ENCODE measurements at places on chromosomes 3 and 15.

DNA sequence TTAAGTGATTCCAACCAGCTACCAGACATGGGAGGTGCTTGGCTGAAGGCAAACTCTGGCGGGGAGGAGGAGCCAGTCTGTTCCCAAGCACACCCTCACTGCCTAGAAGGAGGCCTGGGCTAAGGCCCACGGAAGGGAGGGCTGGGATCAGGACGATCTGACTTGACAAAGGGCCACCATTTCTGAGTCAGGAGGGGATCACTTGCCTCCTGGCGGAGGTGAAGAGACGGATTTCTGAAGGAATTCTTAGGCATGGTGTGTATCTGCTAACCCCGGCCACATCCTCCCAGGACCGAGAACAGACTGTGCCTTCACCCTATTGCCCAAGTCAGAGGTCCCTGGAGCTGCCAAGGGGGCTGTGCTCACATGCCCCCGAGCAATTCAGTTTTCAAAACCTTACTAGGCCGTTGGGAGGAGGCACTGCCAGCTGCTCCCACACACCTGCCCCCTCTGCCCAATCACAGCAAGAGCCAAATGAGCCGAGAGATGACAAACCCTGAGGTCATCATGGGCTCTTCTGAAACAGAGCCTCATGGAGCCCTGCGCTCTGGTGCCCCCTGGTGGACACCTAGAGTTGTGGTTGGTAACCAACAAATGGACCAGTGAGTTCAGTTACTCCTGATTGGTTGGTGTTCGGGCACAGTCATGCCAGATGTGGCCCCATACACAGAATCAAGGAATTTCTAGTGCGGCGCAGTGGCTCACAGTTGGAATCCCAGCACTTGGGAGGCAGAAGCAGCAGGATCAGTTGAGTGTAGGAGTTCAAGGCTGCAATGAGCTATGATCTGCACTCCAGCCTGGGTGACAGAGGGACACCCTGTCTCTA, 6.5 kb upstream of the TNK2 start:
- peak; percentile 86 for DNase-seq

- DNase-seq: no peak
Observed at GRCh38 chr3:42035816-42036482, 55.2 kb upstream of the TRAK1 start.

- no peak for DNase-seq
Observed at GRCh38 chr15:80811781-80812315, 32.7 kb downstream of the CEMIP start.

- DNase-seq: no peak
Observed at GRCh38 chr15:101307897-101308603, 13.0 kb upstream of the SNRPA1 start.

DNA sequence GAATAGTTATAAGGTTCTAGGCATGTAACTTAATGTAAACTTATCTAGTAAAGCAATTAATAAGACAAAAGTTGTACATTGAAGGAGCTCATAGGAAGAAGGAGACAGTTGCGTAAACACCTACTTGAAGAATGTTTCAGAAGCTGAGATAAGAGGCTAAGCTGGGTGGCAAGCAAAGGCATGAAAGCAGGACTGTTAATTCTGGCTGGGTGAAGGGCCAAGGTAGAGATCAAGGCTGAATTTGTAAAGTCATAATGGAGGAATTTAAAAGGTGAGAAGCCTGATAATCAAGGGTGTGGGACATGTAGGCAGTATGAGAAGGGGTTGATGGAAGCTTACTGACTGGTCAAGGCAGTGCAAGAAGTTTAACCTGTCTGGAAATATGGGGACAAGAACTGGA, 80.4 kb upstream of the TGFBR2 start:
- DNase-seq: no peak

GRCh38 chr3:4418156-4418555, 48.9 kb downstream of the SUMF1 start:
- no peak for DNase-seq

DNA sequence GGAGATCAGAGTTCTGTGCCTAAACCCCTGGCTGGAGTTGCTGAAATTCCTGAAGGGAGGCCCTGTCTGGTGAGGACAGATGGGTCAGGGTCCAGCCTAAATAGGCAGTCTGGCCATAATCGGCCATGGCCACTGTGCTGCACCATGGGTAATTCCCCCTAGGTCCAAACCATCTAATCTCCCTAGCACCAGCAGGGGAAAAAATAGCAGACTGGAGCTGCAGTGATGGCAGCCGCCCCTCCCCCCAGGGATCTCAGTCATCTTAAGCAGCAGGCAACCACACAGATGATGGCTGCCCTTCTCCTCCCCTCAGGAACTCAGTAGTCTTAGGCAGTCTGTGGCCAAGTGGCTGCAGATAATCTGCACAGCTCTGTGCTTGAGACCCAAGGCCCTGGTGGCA, 68.4 kb upstream of the CD96 start:
- no peak for DNase-seq

- no peak for DNase-seq
Observed at GRCh38 chr3:159817126-159817525, 171.5 kb upstream of the IL12A start.

DNA sequence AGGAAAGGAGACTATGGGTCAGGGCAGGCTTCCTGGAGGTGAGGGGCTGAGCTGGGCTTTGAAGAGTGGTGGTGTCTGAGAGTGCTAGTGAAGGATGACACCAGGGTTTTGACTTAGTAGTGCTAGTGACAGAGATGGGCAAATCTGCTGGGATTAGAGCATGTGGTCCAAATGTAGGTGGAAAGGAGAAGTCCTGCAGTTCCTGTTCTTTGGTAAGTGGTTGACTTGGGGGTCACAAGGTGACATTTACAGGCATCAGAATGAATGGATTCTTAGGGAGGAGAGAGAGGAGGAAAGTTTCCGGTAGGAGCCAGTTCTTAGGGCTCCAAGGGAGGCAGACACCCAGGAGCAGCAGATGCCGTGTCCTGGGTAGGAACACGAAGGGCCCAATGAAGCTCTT, 796 bp upstream of the DOCK3 start:
- no peak for DNase-seq

DNA sequence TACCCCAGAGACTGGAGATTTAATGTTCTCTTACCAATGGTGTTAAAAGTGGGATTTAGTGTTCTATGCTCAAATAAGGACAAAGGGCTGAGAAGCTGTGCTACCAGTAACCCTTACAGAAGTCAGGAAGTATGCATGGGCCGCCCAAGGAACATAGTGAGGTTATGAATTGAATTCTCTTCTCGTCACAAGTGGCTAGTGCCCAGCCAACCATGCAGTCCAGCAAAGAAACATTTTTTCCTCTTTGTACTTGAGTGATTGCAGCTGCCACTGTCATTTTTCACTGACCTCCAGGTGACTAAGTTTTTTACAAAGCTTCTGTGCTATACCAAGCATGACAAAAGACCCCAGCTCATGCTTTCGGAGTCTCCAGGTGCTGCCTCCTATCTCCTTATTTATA, 110.6 kb upstream of the DCBLD2 start:
- no peak for DNase-seq

DNA sequence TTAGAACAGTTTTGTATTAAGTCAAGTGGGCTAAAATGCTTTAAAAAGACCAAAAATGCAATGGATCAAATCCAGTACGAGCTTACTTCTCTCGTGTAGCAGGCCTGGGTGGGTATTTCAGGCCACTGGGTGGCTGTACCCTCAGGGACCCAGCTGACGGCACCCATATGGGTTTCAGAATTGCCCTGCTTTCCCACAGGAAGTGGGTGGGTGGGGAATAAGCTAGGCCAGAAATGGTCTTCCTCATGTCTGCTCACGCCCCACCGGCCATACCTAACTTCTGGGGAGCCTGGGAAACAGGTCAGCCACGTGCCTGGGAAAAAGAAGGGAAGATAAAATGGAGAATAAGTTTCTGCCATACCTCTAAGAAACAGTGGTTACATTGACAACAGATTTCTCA, 20.3 kb downstream of the GPR160 start:
- no peak for DNase-seq

- no peak for DNase-seq
Observed at GRCh38 chr3:94616833-94617232, 554.0 kb downstream of the NSUN3 start.

GRCh38 chr15:25378501-25378901, 60.3 kb downstream of the UBE3A start:
- DNase-seq: no peak

- peak; percentile 34 for DNase-seq
Observed at GRCh38 chr3:160641665-160642309, 35.2 kb upstream of the ARL14 start.

- no peak for DNase-seq
Observed at GRCh38 chr15:61115241-61115640, 113.9 kb downstream of the RORA start.

DNA sequence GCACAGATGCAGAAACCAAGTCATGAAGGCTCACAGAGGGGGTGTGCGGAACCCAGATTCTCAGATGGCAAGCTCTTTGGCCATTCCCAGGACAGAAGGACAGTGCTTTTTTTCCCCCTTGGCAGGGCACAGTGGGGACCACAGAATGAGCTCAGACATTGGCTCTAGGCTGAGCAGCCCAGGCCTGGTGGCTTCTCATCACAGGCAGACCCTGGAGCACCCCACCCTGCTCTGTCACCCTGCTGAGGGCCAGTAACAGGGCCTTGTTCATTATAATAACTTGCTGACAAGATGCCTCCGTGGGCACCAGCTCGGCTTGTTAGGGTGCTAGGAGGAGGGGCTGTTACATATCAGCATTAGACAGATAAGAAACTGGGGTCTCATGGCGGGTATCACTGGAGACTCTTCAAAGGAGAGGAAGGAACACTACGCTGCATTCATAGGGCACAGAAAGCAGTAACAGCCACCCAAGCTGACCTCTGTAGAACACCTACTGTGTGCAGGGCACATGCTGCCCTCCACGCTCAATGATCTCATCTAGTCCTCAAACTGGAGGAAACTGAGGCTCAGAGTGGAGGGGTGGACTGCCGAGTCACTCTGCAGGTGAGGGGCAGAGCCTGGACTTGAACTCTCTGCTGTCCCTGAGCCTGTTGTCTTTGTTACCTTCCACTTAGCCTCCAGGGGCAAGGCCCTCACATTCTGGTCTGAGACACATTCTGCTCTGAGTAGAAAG, 69.9 kb upstream of the SEC13 start:
- DNase-seq: no peak

DNA sequence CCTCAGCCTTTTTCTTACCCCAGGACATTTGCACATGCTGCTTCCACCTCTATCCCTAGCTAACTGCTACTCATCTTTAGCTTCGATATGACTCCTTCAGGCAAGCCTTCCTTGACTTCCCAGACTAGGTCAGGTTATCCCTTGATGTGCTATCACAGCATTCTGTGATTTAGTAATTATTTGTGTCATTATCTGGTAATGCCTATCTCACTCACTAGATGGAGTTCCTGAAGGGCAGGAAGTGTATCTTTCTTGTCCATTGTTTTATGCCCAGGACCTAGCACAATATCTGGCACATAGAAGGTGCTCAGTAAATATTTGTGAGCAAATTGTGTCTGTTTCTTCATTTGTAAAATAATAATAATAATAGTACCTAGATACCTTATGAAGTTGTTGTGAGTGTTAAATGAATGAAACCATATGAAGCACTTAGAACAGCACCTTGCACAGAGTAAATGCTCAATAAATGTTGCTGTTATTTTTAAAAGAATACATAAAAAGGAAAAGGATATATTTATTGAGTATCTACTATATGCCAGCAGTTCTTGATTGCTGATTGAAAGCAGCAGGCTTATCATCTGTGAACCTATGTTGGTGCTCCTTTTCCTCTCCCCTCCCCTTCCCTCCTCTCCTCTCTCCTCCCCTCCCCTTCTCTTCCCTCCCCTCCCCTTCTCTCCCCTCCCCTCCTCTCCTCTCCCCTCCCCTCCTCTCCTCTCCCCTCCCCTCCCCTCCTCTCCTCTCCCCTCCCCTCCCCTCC, 31.5 kb downstream of the SQOR start:
- no peak for DNase-seq

GRCh38 chr3:175193815-175194518, 334.8 kb downstream of the NAALADL2 start:
- DNase-seq: peak; percentile 48

DNA sequence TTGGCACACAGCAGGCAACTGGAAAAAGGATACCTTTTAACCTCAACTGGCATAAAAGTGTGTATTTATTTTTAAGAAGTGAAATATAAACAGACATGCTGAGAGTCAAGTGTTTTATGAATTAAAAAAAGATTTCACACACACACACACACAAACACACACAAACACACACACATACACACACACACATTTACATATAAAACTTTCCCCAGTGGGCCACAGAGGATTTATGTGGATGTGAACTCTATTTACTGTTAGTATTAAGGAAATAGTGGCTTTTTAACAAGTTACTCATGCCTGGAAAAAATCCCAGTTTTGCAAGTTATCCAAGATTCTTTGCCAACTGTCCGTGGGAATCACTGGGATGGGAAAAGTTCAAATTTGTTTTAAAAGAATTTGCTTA, 725.9 kb upstream of the NR2F2 start:
- DNase-seq: peak; percentile 98

DNA sequence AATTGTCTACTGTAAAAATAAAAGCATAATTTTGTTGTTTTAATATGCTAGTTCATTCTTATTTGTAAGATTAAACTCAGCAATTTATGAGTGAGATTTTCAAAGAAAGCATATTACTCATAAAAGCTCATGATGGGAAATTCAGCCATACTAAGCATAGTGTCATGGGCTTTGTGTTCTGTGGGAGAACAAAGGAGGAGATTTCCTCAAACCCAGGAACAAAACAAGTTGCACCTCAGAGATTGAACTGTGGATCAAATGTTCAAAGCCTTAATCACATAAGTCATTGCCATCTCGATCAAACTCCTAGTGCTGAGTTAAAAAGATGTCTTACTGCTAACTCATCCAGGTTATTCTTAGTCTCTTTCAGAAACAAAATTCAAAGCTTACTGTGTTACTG, 85.6 kb upstream of the PDZRN3 start:
- no peak for DNase-seq

DNA sequence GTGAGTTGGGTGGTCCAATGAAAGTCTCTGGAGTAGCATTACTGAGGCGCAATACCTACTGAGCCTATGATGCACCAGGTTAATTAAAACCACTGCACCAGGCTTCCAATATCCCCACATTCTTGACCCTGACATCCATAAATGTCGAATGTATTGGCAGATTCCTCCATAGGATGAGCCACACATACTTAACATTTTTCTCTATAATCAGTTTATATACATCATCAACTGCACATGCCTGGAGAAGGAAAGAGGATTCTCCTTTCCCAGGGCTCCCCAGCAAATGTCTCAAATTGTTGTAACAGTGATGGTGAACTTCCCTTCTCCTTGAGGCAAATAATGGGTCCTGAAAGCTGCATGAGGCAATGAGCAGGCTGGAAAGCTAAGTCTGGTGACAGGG, 82.3 kb upstream of the LPP start:
- DNase-seq: no peak

GRCh38 chr3:3082234-3082924, 27.8 kb downstream of the IL5RA start:
- DNase-seq: no peak

DNA sequence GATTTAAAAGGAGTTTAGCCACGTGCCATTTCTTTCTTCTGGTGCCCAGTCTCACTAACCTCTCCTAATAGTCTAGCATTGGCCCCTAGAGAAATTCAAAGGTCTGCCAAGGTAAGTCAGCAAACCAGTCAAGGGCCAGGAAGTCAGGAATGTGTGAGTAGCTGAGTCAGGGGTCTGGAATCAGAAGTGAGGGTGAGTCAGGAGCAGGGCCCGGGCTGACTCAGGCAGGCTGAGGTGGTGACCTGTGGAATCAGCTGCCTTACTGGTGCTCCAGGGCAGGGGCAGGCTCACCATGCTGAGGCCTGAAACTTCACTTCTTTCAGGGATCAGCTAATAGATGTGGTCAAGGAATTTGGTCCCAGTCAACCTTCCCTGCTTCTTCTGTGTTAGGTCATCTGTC, 105.8 kb upstream of the MYZAP start:
- DNase-seq: peak; percentile 87

GRCh38 chr15:81087066-81087465, 47.0 kb upstream of the CFAP161 start:
- DNase-seq: no peak

- DNase-seq: peak; percentile 72
Observed at GRCh38 chr15:50883903-50884302, 24.6 kb upstream of the AP4E1 start.

All from dermis microvascular lymphatic vessel endothelial cell (primary cell).